RWPE1 (cell line): ENCODE measurements at places on chromosomes 13 and 19.
A peak's percentile ranks its signal among the peaks of the same experiment; 100 is the strongest.

DNA sequence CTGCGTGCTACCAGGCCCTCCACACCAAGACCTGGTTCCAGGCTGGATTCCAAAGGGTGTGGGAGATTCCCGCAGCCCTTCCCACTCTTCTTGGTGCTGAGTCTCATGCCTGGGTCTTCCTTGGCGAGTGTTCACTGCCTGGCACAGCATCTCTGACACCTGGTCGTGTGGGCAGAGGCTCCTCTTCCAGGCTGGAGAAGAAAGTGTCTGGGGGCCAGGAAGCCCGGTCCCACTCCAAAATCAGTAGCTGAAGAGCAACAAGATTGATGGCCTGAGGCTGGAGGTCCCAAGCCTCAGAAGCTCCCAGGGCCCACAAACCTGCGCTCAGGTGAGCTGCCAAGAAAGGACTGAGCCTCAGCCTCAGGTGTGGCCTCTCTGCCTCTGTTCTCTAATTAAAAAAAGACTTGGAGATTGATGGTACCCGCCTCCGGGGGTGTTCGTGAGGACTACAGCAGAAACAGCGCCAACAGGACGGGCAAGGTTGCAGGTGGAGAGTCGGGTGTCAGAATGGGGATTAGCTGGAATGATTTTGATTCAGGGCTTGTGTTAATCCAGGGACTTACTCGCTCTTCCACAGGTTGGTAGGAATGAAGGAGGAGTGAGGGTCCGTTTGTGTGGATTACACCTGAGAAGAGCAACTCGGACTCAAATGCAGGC lies 217.5 kb downstream of the TEX29 start:
- no peak for DNase-seq

DNA sequence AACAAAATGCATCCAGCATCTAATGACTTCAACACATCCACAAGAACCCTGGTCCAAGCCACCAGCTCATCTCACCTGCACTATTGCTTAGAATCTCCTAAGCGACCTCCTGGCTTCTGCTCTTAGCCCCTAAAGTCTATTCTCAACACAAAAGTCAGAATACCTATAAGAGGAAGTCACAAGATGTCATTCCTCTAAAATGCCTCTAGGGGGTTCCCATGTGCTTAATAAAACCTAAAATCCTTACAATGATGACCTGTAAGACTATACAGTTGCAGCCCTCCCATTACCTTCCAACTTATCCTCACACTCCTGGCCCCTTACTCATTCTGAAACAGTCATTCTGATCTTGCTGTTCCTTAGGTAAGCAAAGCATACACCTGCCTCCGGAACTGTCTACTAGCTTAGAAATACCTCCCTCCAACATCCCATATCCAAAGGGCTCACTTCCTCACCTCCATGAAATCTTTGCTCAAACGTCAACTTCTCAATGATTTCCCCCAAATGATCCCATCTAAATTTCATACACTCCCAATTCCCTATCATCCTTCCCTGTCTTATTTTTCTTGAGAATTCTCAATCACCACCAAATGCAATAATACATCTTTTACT lies 10.0 kb downstream of the ATP7B start:
- DNase-seq = peak; percentile 59

DNA sequence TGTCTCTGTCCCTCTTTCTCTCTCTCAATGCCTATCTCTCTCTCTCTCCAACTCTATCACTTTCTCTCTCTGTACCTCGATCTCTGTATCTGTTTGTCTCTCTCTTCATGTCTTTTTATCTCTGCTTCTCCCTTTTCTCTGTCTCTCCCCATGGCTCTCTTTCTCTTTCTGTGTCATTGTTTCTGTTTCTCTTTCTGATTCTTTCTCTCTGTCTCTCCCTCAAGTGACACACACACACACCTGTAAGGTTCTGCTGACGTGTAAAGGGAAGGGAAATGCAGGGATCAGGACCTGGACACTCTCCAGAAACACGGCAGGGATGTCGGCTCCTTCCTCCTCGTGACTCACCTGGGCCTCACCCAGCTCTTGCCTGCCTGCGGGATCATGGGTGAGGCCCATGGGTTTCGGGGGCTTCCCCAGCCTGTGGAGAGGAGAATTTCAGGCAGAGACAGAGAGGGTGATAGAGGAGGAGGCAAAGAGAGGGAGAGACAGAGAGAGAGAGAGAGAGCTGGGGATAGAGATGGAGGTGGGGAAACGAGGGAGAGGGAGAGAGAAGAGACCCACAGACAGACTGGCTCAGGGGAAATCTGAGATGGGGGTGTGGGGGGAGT lies 5.4 kb upstream of the PLAUR start:
- DNase-seq = peak; percentile 90

DNA sequence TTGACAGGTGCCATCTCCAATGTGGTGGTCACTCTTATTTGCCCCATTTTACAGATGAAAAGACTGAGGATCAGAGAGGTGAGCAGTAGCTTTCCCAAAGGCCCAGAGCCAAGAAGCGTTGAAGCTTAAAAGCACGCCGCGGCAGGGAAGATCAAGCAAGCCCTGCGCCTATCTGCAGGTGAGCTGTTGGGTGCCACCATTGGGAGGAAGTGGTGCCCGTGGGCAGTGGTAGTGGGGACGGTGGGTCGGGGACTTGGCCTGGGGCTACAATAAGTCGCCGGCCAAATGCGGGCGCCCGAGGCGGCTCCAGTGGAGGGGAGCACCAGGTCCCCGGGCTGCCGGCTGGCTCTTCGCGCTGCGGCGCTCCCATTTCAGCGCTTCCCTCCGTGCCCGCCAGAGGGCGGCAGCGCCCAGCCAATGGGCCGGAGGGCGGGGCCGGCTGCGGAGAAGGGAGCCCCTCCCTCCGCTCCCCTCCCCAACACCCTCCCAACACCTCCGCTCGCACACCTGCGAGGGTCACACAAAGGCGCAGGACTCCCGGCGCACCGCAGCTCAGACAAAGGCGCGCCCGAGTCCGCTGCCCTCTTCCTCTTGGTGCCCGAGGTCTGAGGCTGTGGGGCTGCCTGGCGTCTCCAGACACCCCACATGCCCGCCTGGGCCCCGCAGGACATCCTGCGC lies 744 bp upstream of the POU2F2 start:
- peak; percentile 72 for DNase-seq

GRCh38 chr19:35555301-35556005 lies 8.0 kb downstream of the ATP4A start:
- DNase-seq = no peak
